Activated CD4-positive, alpha-beta T cell treated with anti-CD3 and anti-CD28 coated beads, Interleukin-2, amount 10 ng/mL, durations not matched to agents 24 days and 14 days (primary cell): ENCODE measurements at places on chromosomes 6 and 20. TPM values are rescaled to one million over a fixed set of nuclear protein-coding genes. Genes with fewer than 3 reads are reported as not detected.

- DNase-seq, result no peak
These were observed 303.8 kb downstream of the UBE3D start for GRCh38 chr6:82761674-82762345.

DNA sequence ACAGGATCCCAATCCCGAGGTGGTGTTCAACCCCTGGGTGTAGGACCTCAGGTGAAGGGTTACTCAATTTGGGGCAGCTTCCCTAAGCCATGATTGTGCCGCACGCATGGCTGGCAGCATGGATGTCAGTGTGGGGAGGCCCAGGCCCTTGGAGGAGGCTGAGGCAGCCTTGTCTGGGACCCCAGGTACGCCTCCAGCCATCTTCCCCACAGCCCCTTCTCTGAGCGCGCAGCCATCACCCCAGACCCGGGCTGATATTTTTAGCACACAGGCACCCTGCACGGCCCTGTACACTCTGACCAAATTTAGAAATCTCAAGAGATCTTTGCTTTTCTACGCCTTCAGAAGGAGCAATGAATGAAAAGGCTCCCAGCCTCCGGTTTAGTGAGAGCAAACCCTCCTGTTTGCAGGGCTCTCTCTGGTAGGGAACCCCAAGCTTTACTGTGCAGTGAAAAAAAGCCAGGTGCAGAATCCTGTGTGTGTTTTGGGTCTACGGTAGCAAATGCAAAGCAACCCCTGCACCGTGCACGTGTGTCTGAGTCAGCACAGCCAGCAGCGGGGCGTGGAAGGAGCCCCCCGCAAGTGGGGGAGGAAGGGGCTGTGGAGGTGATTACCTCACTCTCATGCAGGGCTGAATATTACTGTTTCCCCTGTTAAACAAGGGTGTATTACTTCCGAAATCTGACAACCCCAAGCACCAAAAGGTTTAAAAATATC lies 44.3 kb downstream of the CTCFL start:
- no peak for DNase-seq

DNA sequence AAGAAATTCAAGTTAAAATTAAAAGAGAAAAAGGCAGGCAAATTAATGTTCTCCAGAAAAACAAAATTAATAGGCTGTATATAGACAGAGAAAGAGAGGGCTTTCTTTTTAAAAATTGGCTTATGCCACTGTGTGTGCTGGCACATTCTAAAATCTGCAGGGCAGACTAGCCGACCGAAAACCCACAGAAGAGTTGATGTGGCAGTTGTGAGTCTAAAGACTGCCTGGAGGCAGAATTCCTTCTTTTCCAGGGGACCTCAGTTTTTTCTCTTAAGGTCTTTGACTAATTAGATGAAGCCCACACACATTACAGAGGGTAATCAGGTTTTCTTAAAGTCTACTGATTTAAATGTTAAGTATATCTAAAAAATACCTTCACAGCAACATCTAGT lies 85.7 kb downstream of the GJA1 start:
- no peak for DNase-seq

- DNase-seq, result no peak
These were observed 100.8 kb upstream of the GPR6 start for GRCh38 chr6:109877028-109878004.

DNA sequence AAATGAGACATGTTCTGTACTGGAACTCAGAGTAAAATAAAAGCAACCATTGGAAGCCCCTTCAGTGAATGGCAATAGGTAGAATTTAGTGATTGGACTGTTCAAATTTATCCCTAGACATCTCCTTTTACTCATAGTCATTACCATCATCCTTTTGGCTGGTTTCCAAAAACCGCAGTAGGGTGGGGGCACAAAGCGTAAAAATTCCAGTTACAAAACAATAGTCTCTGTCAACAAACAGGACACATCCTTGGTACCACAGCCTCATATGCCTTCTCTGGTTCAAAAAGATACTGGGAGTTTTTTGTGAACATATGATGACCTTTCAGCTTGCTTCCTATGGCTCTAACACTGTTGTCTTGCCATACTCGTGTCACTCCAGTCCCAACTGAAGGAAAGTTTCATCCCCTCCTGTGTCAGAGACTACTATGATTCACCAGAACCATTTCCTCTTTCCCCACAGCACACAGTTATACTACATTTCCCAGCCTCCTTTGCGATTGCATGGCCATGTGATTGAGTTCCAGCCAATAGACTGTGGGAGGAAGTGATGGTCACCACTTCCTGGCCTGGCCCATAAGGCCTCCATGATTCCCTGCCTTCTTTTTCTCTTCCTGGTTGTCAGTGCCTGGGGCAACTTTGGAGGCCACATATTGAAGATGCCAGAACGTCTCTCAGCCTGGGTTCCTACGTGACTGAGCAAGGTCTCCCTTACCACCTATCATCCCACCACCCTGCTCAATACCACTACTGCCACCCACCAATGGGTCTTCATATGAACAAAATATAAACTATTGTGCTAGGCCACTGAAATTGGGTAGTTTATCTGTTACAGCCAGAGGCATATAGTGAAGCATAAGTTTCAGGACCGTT lies 162.4 kb downstream of the ID4 start:
- peak; percentile 60 for DNase-seq

- no peak for DNase-seq
These were observed at the start of gene TGM6 for GRCh38 chr20:2380601-2381000. Gene TGM6 (plus strand): TSS chr20:2380901. CDS start chr20:2380969, 68 bp downstream.

The LGSN gene
- total RNA-seq, result not detected in 2 replicates

DNA sequence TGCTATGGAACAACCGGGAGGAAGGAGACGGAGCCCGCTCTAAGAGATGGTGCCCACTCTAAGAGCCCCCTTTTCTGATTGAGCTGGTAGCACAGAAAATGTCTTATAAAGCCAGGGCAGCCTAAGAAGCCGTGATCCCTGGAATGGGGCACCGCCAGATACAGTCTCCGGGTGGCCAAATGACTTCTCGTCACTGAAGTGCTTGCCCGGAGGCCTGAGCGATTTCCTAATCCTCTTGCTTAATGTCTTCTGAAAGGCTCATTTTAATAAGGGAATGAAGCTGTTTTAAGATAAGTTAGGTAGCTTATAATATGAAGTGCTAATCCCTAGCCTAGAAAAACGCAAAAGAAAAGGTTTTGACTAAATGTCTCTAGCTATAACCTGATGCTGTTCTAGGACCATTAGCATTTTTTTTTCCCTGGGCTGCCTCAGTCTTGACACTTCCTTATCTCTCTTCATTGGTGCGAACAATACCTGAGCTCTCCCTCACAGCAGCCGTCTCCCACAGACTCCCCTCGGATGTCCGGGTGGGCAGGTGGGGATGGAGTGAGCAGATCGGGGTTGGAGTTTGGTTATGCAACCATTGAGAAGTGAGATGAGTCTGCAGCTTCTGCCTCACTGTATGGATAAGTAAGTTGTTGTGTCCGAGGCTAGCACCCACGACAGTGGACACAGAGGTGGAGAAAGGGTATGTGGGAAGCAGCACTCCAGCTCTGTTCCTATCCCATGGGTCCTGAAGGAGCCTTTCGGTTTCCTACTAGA lies 559.4 kb upstream of the AGPAT4 start:
- DNase-seq, result no peak

DNA sequence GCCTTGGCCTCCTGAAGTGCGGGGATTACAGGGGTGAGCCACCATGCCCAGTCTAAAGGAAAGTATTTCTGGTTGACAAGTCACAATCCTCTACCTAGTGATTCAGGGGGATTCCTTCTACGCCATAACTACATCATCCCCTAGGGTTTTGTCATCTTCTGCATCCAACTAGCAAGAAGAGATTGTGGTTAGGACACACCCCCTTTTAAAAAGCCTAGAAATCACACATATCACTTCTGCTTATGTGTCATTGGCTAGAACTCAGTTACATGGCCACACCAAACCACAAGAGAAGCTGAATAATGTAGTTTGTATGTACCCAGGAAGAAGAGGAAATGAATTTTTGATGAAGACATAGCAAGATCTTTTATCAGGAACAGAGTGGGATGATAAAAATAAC lies 14.7 kb upstream of the CHD6 start:
- no peak for DNase-seq

The GJA10 gene
- total RNA-seq, result not detected in 2 replicates

DNA sequence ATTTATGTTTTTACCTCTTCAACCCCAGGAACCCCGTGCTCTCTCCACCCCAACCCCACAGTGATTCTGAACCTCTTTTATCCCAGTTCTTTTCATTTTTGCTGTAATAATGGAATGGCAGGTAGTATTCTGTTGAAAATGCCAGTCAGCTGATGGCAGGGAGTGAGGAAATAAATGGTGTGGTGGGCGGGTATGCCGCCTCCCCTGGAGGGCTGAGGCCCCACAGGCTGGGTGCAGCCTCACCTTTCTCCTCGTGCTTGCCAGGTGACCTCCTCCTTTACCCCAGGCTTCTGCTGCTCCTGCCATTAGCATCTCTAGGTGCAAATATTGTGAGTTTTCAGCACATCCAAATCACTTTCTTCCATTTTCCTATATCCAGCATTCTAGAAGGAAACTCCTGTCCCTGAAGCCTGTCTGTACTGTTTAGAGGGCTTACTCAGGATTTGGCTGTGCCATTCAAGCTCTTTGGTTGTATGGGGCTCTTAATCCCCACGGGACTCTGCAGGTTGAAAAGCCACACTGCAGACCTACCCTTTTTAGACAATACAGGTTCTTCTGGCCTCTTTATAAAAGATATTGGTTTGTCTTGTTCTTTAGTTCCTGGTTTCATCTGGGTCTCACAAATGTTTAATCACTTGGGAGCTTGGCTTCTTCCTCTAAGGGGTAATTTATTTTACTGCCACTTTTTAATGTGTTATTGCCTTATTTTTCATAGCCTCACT lies 201.8 kb downstream of the JARID2 start:
- no peak for DNase-seq
